ENCODE measurements at places on chromosomes 4 and X.

DNA sequence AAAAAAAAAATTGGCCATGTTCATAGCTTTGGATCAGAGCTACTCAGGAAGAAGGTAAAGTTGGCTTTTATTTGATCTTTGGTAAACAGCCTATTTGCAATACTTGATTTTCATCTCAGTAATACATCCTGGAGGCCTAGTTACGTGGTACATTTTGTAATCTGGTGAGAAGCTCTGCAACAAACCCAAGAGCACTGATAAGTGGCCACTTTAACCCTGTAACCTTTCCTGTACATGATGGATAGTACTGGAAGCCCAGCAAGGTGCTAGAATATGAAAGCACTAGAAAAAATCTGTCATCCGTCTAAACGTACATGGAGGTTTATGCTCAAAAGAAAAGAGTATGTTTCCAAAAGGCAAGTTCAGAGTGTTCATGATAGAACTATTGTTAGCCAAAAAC lies 88.3 kb upstream of the BMP2K start:
- DNase-seq: no peak

- DNase-seq: no peak
Measured at GRCh38 chr4:147963839-147964238, 232.0 kb downstream of the ARHGAP10 start.

DNA sequence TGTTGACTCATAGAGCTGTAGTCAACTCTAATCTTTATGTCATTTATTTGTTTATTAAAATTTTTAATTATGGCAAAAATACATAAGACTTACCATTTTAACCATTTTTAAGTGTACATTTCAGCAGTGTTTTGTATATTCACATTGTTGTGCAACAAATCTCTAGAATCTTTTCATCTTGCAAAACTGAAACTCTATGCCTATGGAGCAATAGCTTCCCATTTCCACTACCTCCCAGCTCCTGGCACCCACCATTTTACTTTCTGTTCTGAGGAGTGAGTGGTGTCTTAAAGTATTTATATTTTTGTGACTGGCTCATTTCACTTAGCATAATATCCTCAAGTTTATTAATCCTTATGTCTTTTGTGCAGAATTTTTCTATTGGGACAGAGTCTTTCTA lies 181.0 kb downstream of the GPAT3 start:
- no peak for DNase-seq

GRCh38 chrX:49116076-49116475 lies 7.5 kb downstream of the GPKOW start:
- DNase-seq: no peak

DNA sequence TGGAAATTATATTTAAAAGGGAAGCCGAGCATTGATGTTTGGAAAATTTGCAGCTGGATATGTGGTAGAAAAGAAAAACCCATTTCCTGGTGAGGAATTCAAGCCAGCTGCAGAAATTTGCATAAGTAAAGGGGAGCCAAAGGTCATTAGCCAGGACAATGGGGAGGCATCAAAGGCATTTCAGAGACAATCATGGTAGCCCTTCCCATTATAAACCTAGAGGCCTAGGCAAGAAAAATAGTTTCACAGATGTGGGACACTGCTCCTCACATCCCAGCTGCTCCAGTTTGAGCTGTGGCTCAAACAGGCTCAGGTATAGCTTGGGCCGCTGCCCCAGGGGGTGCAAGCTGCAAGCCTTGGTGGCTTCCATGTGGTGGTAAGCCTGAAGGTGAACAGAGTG lies 35.8 kb downstream of the NAP1L3 start:
- DNase-seq: no peak

- DNase-seq: no peak
Measured at GRCh38 chrX:133921086-133921485, 64.3 kb downstream of the GPC3 start.

All from urothelium cell line (cell line).